Esophagus squamous epithelium (tissue), 5 donors: ENCODE measurements at places on chromosomes 2 and 18.

DNA sequence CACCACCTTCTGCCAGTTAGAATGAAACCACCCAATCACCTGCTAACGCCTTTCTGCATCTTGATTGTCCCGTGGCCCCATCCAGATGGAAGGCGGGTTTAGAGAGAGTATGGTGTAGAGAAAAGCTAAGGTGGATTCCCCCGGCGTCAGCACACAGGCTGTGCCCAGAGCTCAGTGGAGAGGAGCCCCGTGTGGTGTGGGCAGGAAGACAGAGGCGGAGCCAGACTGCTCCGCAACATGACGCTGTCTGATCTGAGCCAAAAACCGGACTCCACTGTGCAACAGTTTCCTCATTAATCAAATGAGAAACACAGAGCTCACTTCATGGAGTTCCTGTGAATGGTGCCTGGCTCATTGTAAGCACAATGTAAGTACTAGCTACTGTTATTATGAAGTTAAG is 448.1 kb upstream of the SMIM21 start:
- no peak for DNase-seq

- DNase-seq: no peak
Observed at GRCh38 chr2:139773720-139774277, 993.6 kb upstream of the NXPH2 start.

- DNase-seq: no peak
Observed at GRCh38 chr2:224591220-224591619, 6.1 kb upstream of the CUL3 start.

- DNase-seq: peak; percentile 13
Observed at GRCh38 chr2:208254118-208254870, 577 bp downstream of the IDH1 start.

DNA sequence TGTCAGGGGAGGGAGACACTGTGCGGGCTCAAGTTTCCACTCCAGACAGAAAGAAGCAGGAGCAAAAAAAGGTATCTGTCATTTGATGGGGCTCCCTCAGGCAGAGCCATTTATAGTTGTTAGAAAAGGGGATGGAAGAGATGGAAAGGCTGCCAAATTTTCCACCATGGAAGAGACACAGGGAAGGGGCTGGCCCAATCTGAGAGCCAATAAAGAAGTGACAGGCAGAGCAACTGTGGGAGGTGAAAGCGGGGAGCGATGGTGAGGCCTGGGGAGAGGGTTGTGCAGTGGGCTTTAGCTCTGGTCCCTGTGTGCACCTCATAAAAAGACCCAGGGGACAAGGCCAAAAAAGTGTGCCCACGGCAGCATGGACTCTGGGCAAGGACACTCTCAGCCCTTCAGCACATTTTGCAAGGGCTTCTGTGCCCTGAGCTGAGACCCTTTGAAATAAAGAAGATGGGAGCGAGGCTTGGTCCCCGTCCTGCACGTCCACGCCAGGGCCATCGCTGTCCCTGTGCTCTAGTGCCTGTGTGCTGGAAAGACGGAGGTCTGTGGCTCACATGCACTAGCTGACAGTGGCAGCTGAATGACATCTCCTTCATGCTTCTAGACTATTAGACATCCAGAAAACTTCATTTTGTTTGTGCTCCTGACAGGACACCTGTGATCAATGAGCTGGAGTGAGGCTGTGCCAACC is 456.7 kb upstream of the HS6ST1 start:
- DNase-seq: no peak

GRCh38 chr2:31967790-31968189 is 43.0 kb downstream of the MEMO1 start:
- DNase-seq: no peak

DNA sequence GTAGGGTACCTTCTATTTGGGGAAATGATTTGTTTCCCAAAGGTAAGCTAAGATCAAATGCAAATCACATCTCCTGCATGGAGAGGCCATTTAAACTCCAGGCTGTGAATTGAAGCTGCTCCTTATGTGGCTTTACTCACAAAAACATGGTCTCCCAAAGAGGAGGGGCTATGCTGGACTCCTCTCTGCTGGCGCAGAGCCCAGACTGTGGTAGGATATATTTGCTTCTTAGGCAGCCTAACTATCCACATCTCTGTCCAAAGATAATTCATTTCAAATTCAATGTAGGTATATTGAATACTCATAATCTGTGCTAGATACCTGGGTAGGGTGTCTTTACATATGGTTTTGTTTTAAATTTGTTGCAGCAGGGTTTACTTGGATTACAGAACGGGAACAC is 358.5 kb downstream of the ALK start:
- DNase-seq: no peak

GRCh38 chr2:48343571-48344440 is 186.1 kb upstream of the STON1 start:
- no peak for DNase-seq
